ENCODE measurements at places on chromosomes 3 and 15.

DNA sequence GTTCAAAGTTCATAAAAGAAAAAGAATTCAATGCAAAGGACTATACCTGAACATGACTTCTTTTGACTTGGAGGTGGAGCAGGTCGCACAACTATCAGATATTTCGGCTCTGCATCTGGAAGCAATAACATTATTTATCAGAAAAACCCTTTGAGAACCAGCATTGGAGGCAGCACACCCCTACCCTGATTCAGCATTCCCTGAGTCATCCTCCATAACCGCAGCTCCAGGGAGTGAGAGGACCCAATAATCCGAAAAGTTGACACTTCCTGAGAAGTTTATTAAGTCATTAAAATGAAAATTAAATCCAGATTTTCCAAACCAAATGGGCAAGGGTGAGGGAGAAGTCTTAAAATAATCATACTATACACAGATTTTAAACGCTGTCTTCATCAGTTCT lies 90.6 kb downstream of the ABI3BP start:
- no peak for DNase-seq

DNA sequence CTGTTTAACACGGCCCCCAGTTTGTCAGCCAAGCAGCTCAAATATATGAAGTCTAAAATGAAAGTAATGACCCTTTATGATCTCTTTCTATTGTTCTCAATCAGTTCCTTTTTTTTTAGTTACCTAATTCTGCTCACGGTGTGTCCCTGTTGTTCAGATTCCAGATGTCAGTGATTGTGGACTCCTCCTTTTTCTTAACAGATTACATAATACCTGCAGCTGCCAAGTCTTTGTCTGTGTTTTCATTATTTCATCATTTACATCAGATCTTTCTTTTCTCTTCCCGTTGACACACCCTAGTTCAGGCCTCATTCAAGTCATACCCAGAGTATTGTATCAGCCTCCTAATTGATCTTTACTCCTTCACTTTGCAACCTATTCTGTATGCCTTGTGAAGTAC lies 56.1 kb upstream of the SKIL start:
- no peak for DNase-seq

DNA sequence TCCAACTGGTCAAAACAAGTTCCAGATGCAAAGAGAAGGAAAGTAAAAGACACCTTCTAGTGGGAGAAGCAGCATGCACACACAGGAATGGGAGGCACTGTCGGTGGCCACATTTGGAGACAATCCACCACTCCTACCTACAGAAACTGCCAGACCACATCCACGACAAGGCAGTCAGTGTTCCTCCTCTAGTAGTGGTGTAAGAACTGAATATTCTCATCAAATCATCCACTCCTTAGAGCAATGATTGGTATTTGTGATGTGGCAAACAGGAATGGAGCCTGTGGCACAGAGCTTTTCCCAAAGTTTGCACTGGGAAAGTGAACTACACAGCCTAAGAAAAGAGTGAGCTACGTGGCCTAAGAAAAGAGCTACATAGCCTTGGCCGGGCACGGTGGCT lies 5.1 kb upstream of the SPINT1 start:
- no peak for DNase-seq

DNA sequence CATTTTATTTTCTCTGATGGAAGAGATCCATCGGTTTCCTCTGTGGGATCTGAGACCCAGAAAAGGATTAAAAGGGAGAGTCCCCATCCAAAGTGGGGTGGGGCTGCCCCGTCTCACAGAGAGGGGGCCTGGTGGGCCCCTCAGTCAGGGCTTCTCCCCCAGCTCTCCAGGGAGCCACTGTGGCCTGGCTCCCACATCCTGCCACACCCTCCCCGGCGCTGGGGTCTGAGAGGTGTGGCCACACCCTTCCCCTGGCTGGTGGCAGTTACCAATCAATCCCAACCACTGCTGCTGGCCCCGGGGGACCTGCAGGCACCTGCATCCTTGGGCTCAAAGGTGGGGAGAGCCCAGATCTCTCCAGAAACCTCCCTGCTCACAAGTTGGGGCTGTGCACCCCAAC lies 161.8 kb upstream of the IQSEC1 start:
- no peak for DNase-seq

DNA sequence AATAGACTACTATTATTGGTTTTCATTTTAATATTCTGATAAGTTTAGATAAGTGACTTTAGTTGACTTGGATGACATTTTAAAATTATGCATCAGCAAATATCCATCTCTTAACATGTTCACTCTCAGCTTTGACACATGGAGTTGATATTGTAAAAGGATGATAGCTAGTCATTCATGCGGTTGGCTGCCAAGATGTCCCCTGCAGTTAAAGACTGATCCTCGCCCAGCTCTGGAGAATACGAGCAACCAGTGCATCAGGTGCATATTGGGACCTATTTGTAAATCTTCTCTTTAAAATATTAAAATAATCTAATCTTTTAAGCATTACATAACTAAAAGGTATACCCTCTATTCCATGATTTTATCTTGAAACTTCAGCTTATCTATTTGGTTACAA lies 41.9 kb downstream of the EPHB1 start:
- DNase-seq = no peak

DNA sequence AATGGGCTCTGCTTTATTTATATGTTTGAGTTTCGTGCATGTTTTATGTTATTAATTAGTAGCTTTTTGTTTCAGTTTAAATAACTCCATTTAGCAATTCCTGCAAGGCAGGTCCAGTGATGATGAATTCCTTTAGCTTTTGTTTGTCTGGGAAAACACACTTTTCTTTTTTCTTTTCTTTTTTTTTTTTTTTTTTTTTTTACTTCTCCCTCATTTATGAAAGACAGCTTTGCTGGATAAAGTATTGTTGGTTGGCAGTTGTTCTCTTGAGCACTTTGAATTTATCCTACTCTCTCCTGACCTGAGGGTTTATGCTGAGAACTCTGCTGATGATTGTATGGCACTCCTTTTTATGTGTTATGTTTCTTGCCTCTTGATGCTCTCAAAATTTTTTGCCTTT lies 35.7 kb downstream of the TMEM39A start:
- no peak for DNase-seq

DNA sequence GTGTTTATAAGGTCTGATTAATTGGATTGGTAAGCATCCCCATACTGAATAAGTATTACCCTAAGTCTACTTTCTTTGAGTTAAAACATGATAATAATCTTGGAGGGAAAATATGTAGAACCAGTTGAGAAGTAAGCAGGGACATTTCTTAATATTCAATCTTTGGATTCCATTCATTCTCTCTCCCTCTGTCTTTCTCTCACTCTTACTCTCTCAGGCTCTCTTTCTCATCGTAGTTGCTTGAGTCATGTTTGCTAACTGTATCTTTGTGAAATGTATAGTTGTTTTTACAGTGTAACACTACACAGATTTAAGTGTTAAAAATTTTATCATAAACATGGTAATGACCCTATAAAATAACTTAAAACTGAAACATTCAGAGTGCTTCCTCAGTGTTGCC lies 163.8 kb downstream of the RSRC1 start:
- DNase-seq = no peak

GRCh38 chr3:183253528-183254486 lies 754 bp downstream of the B3GNT5 start:
- no peak for DNase-seq

DNA sequence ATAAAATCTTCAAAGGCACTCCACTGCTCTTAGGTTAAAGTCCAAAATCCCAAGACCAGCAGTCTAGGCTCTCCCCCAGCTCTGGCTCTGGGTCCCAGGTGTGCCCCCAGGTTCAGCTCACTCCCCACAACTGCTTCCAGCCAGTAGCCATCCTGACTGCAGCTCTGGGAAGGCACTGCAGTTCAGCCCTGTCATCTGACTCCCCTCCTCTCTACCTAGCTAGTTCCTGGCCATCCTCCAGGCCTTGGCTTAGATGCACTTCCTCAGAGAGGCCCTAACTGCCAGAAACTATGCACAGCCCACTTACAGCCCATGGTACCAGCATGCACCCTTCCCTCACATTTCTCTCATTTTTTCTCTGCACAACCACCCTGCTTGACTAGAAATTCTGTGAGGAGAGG lies 25.5 kb downstream of the TBC1D2B start:
- no peak for DNase-seq

DNA sequence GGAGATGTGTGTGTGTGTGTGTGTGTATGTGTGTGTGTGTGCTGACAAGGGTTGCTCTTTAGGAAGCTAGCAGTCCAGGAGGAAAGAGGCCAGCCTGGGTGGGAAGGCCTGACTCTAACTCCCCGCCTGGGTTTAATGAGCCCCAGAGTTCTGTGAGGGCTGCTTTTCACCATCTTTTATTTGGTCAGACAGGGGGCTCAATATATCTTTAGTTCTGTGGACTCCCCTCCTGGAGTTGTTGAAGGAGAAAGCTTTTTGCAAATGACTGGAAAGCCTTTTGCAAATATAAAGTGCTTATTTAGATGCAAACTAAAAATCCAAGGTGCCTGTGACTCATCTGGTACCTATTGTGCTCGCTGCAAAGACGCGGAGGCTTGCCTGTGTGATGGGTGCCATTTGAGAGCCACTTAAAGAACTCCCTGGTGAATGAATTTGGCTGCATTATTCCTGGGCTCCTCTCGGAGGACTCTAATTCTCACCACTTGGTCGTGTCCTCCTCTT lies 24.5 kb downstream of the DRD3 start:
- DNase-seq = no peak

GRCh38 chr15:33612721-33613304 lies 302.0 kb downstream of the RYR3 start:
- DNase-seq = no peak

GRCh38 chr3:127264794-127265514 lies 22.9 kb downstream of the PRR20G start:
- DNase-seq = no peak

DNA sequence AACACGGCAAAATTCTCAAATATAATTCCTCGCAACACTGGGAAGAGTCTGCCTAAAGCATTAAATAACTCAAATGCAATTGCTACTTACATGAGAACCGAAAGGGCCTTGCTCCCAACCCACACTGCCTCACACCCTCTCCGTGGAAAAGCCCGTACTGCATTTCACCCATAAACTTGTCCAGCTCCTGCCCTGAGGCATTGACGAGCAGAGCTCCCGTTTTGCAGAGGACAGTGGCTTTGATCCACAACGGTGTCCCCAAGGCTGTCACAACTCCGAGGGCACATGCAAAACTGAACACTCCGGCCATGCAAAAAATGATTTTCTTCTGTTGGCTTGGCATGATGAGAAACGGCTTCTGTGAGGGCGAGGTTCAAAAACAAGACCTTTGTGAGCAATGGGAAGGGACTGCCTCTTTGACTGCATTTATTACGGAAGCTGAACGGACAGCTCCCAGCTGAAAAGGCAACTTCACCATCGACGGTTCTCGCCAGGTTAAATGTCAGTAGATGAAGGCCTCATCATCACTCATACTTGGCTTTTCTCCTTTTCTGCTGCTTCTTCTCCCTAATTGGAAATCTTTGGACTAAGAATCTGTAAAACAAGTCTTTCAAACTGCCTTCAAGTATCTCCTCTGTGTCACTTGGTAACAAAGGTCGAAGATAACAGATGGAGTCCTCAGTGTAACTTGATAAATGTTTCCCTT lies at the start of gene CLRN1:
Gene CLRN1, minus strand, starts transcription at position 362 of the 706 bp plus-strand sequence. Its CDS starts 19 bp downstream, at position 343.
- DNase-seq = no peak

GRCh38 chr3:63167113-63167512 lies 111.0 kb upstream of the SYNPR start:
- no peak for DNase-seq

DNA sequence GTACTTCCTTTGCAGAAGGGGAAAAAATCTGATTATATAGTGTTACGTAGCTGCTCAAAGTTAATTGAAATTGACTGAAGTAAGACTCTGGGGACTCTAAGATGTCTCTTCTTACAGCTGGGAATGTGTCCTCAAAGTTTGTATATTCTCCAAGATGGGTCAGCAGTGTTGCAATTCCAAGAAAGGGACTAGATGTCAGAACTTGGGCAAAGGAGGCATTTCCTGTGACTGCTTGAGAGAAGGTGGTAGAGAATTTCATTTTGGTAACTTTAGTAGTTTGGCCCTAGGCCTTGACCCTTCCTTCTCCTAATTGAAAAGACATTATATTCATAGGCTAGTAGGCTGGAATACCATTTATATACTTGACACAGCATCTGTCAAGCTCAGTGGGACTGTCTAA lies 33.9 kb downstream of the PTPRG start:
- DNase-seq = no peak

DNA sequence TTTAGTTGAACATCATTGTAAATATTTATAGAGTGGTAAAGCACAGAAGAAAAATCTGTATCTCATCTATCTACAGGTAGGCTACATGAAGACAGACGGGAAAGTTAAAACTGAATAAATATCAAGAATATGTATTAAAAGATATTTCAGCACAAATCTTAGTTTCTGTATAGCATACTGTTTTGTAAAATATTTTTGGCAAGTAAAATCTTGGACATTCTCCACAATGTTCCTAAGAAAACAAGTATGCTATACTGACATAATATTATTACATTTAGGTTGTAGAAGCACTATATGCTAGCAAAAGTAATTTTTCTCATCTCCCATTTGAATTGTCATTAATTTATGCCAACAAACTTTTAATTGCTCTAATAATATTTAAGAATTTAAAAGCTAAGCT lies 326.4 kb upstream of the ARL6 start:
- no peak for DNase-seq

- no peak for DNase-seq
Observed at GRCh38 chr3:94520364-94520763, 457.5 kb downstream of the NSUN3 start.

GRCh38 chr3:117618462-117618861 lies 908.9 kb downstream of the TUSC7 start:
- DNase-seq = no peak

GRCh38 chr3:189586941-189587663 lies 44.1 kb upstream of the TP63 start:
- no peak for DNase-seq

DNA sequence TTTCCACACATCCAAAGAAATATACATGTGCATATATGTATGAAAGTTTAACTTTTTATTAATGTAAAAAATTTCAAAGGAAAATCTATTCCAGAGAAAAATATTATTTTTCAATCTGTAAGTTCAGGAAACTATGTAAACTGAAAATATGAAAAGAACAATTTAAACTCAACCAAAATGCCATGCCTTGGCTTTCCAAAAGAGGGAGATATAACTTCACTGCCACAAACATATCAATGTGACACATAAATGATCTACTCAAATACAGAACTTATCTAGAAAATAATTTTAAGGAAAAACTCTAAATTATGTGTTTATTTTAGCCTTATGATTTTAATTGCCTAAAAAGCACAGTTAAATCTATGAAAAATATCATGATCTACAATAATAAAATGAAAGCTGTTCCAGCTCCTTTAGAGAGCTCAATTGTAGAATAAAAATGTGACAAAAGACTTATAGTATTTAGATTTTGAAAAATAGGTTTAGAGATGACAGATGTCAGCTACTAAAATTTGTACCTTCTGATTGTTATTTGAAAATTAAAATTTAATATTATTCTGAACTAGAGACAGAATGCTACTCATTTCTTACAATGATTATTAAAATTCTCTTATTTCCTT lies 94.8 kb downstream of the GBE1 start:
- DNase-seq = no peak

DNA sequence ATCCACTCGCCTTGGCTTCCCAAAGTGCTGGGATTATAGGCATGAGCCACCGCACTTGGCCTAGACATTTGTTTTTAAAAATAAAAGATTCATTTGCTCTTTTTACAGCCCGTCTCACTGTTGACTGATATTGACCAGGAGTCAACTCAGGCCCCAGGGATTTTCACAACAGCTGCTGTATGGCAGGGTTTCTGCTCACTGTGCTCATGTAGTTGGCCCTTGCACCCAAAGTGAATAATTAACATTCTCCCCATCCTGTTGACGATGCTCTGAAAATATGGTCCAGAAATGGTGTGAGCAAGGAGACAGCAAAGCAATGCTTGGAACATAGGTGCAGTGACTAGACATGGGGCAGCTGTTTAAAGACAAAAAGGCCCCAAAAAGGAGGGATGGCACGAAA lies 2.9 kb upstream of the CCR5 start:
- DNase-seq = no peak

Measured in stimulated activated CD4-positive, alpha-beta T cell treated with anti-CD3 and anti-CD28 coated beads, Interleukin-12 subunit alpha, Interleukin-12 subunit beta, amount 100 ng/mL, for 48 hours (primary cell).